A549 treated with CpdA at 1 μM for 4 hours (cell line): ENCODE measurements at places on chromosomes 11 and 22. TPM values are rescaled to one million over a fixed set of nuclear protein-coding genes. Genes with fewer than 3 reads are reported as not detected.

The HBE1 gene
- total RNA-seq = 0.09 to 0.78 TPM (median 0.23 TPM) in 4 of 5 replicates, not detected in the other

The UPK3A gene
- total RNA-seq = not detected in 5 replicates

The BDNF gene
- 7.3 to 11.4 TPM (median 8.2 TPM) in 5 replicates for total RNA-seq

The TCN1 gene
- 0.19 to 0.57 TPM (median 0.29 TPM) in 4 of 5 replicates, not detected in the other for total RNA-seq

The C11orf16 gene
- total RNA-seq = not detected in 5 replicates

The GGTLC2 gene
- not detected in 5 replicates for total RNA-seq

The MYO7A gene
- 1.1 to 1.8 TPM (median 1.4 TPM) in 5 replicates for total RNA-seq

The UBQLNL gene
- 0.08 to 0.20 TPM in 2 of 5 replicates, not detected in the others for total RNA-seq

The SHISA8 gene
- 0.13 to 0.19 TPM (median 0.15 TPM) in 4 of 5 replicates, not detected in the other for total RNA-seq

The C11orf42 gene
- total RNA-seq = not detected in 5 replicates

The SERHL2 gene
- total RNA-seq = 0.12 to 0.33 TPM (median 0.22 TPM) in 5 replicates

The ART1 gene
- not detected in 5 replicates for total RNA-seq

The NTM gene
- total RNA-seq = not detected in 5 replicates
